Common myeloid progenitor, CD34-positive (primary cell): ENCODE measurements at places on chromosomes 1 and 21.

- DNase-seq: no peak
Observed at GRCh38 chr1:227370533-227371254, 52.4 kb upstream of the CDC42BPA start.

DNA sequence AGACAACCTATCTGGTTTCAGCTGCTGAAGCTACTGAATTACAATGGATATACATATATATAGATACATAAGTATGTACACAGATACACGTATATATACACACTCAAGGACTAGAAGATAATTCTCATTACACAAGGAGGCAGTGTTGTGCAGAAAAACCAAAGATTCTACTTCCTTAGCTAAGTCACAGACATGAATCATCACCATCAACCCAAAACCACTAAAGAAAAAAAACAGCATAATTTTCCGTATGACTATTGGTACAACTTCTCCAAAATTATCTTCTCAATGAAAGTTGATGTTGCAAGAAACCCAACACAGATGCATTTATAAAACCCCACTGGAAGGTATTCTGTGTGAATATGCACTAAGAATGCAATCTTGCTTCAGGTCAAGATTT lies 36.8 kb upstream of the RPF1 start:
- peak; percentile 97 for DNase-seq

- no peak for DNase-seq
Observed at GRCh38 chr1:118021668-118022067, 92.1 kb downstream of the WDR3 start.

GRCh38 chr1:91697861-91698260 lies 188.1 kb downstream of the TGFBR3 start:
- DNase-seq: no peak
